Sigmoid colon (tissue), 7 donors: ENCODE measurements at places on chromosomes 2 and 18. TPM values are rescaled to one million over a fixed set of nuclear protein-coding genes. Genes with fewer than 3 reads are reported as not detected.

R3HDM1 gene
- total RNA-seq, result 16.8 TPM

GRHL1 gene
- 2.5 TPM for total RNA-seq

VWA3B gene
- not detected for total RNA-seq

IHH gene
- not detected for total RNA-seq

SKOR2 gene
- total RNA-seq, result not detected

CCDC141 gene
- 4.5 TPM for total RNA-seq

EGR4 gene
- total RNA-seq, result not detected

REG3G gene
- total RNA-seq, result not detected

CPLX4 gene
- total RNA-seq, result 0.33 TPM

EMILIN2 gene
- total RNA-seq, result 12.0 TPM

OSBPL6 gene
- total RNA-seq, result 2.4 TPM

FBXO48 gene
- 0.55 TPM for total RNA-seq

SCN9A gene
- total RNA-seq, result 14.3 TPM

FAM161A gene
- total RNA-seq, result 3.6 TPM

GRP gene
- total RNA-seq, result 6.6 TPM

CRYBA2 gene
- total RNA-seq, result not detected

ZNF396 gene
- 2.5 TPM for total RNA-seq

C2orf81 gene
- total RNA-seq, result 2.2 TPM

COL6A3 gene
- total RNA-seq, result 346 TPM

SLC4A3 gene
- 1.1 TPM for total RNA-seq

EPHA4 gene
- 50.7 TPM for total RNA-seq
